ENCODE measurements at places on chromosomes 6 and 20.

GRCh38 chr6:69630767-69631166, 166.0 kb downstream of the LMBRD1 start:
- DNase-seq, result no peak

- no peak for DNase-seq
These were observed 46.3 kb upstream of the STXBP5 start for GRCh38 chr6:147157930-147158329.

- DNase-seq, result no peak
These were observed 85.3 kb downstream of the NKAIN2 start for GRCh38 chr6:123888771-123889513.

GRCh38 chr6:125832391-125833117, 41.8 kb downstream of the NCOA7 start:
- DNase-seq, result no peak

Data from esophagus squamous epithelium (tissue), 5 donors.